Stimulated activated CD8-positive, alpha-beta memory T cell treated with anti-CD3 and anti-CD28 coated beads, Interleukin-7, amount 100 ng/mL, for 24 hours (primary cell): ENCODE measurements at places on chromosomes 13 and 19.

GRCh38 chr13:35630551-35631275 is 154.2 kb upstream of the MAB21L1 start:
- no peak for DNase-seq

- no peak for DNase-seq
These were observed 147.8 kb downstream of the SUCLA2 start for GRCh38 chr13:47853236-47853635.

GRCh38 chr19:7547159-7547558 is 11.6 kb downstream of the PNPLA6 start:
- no peak for DNase-seq

- no peak for DNase-seq
These were observed at the start of gene IGLON5 for GRCh38 chr19:51311351-51312257. Gene IGLON5 (plus strand): TSS chr19:51311644. CDS start chr19:51311848, 204 bp downstream.

GRCh38 chr13:98505217-98505616 is 71.7 kb downstream of the STK24 start:
- no peak for DNase-seq

- no peak for DNase-seq
These were observed 1730.4 kb upstream of the SLC10A2 start for GRCh38 chr13:104796581-104796980.

GRCh38 chr19:1183543-1184172 is 9.6 kb upstream of the SBNO2 start:
- no peak for DNase-seq

DNA sequence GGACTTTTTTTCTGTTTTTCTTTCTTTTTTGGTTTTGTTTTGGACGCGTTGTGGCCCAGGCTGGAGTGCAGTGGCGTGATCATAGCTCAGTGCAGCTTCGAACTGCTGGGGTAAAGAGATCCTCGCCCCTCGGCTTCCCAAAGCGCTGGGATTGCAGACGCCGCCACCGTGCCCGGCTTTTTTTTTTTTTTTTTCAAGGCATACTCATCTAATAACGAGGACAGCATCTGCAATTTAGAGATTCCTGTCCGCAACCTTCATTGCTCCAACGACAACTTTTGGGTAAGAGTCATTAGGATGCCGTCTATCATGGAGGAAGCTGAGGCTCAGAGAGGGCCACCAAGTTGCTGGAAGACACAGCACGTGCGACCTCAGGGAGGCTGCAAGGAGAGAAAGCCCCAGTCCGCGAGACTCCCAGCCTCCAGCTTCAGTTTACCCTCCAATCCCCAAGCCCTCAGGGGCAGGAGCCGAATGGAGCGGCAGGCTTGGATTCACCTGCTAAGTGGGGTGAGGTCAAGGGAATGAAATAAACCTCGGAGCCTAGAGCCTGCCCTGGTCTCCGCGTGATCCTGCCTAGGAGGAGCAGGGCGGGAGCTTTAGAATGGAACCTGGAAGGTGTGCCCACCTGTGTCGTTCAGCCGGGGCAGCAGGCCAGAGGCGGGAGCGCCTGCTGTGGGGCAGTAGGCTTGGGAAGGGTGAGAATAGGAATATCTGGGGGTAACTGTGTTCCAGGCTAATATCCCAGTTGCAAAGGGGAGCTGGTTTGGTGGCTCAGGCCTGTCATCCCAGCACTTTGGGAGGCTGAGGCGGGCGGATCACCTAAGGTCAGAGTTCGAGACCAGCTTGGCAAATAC is 676 bp upstream of the POLRMT start:
- no peak for DNase-seq

GRCh38 chr19:28130066-28130511 is 1082.9 kb downstream of the UQCRFS1 start:
- DNase-seq: no peak

- DNase-seq: no peak
These were observed 73.0 kb upstream of the MAB21L1 start for GRCh38 chr13:35549481-35549880.

GRCh38 chr13:104011505-104012241 is 945.5 kb upstream of the SLC10A2 start:
- no peak for DNase-seq

DNA sequence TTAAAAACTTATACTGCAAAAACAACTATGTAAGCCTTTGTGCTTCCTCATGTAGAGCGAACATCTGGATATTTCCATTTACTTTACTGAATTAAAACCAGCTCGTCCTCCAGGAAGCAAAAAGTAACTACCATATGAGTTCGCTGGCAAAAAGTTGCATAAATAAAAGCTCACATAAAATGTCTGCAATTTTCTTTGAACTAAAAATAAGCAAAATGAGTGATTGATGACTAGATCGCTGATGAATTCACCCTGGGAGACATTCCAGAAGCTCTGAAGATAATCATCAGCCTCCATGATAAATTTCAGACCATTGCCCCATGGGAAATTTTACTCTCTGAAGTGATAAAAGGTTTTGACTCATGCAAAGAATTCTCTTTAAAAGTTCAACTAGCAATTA is 67.3 kb upstream of the SACS start:
- no peak for DNase-seq

DNA sequence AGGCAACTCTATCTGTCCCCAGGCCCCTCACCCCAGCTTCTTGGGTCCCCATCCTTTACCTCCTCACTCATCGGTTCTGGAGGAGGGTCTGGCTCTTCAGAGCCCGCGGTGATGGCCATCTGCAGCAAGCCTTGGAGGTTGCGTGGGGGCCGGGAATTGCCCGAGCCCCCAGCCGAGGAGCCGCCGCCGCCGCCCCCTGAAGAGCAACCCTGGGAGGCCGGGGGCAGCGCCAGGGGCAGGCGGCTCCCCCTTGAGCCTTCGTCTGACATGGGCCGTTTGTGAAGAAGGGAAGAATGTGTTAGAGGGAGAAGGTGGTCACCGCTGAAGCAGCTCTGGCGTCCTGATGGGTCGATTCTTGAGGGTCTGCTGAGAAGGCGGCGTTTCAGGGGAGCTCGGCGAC is 570 bp downstream of the HSPBP1 start:
- DNase-seq: no peak

GRCh38 chr13:72255908-72256307 is 388.9 kb upstream of the DACH1 start:
- no peak for DNase-seq

DNA sequence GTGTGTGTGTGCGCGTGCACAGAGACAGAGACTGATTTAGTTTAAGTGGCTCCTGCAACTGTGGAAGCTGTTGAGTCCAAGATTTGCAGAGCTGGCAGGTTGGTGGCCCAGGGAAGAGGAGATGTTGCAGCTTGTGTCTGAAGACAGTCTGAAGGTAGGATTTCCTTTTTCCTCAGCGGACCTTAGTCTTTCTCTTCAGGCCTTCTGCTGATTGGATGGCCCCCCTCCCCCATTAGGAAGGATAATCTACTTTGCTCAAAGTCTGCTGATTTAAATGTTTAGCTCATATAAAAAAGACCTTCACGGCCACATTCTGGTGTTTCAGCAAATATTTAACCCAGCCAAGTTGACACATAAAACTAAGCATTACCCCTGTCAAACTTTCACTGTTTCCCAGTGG is 84.3 kb downstream of the SLC15A1 start:
- DNase-seq: no peak

DNA sequence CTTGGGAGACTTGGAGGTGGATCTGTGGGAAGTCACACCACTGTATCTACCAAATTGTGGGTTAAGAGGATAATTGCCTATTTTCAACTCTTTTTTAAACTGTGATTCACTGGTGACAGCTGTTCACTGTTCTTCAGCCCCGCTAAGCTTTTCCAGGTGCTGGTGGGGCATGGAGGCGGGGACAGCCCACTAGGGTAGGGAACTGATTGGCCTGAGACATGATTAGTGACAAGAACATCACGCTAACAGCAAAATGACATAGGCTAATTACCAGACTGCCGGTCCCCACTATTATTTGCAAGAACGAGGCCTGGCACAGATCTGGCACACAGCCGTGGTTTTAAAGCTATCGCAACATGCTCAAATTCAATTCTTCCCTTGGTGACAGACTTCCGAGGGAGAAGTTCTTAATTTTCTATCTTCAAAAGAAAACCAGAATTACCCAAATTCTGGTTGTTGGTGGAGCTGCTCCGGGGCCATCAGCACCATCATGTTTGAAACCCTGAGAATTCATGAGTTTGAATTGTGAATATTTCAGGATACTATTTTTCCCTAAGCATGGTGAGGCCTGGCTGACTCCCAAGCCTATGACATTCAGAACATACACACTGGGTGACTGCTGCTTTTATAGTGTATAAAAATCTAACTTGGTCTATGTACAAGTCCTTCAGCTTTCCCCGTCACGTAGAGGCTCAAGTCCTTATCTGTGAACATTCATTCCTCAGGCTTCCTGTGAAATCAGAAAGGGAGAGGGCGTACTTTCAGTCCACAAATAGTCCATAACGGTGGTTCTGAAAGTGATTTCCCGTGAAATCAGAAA is 17.9 kb downstream of the DOCK9 start:
- no peak for DNase-seq

GRCh38 chr13:94674609-94675348 is 37.6 kb downstream of the SOX21 start:
- DNase-seq: peak; percentile 38
